ENCODE measurements at places on chromosomes 3 and 15.
A peak's percentile ranks its signal among the peaks of the same experiment; 100 is the strongest.

GRCh38 chr3:156718622-156719306 lies 44.4 kb downstream of the TIPARP start:
- DNase-seq: no peak

- DNase-seq: no peak
Measured at GRCh38 chr15:42710662-42711061, 26.3 kb downstream of the CDAN1 start.

GRCh38 chr3:20043396-20043795 lies 3.1 kb downstream of the KAT2B start:
- peak; percentile 82 for DNase-seq

GRCh38 chr3:127823426-127823857 lies 1.1 kb upstream of the MGLL start:
- no peak for DNase-seq

DNA sequence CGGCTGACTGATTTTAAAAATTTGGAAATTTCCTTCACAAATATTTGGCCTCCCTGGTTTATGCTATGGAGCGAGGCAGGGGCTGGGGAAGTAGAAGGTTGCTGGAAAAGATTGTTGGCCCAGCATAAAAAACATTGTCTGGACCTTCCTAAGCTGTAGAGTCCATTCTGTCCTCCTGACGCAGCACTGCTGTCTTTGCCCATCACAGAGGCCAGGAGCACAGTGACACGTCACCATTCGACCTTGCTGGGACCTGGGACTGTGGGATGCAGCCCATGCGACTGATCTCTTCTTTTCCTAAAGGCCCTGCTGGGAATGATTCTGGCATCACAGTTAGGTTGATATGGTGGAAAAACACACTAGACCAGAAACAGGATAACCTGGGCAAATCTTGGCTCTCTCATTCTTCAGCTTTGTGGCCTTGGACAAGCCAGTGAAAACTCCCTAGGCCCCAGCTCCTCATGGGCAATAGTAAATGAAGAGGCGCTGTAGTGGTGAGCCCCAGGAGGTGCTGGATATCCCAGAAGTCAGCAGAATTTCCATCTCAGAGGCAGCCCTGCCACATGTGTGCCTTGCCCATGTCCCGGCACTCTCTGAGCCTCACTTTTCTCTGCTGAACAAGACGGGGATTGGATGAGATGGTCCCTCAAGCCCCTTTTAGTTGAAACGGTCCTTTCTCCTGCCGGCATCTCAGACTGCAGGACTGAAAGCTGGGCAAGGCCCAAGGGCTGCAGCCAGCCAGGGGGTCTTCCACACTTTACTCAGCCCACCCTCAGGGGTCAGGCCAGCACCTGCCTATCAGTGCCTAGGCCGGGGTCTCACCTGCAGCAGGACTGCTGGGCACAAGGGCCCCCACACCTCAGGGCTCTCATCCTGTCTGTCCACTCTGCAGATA lies 69.6 kb downstream of the SENP2 start:
- no peak for DNase-seq

- no peak for DNase-seq
Measured at GRCh38 chr3:15329046-15330005, 3.1 kb downstream of the SH3BP5 start.

DNA sequence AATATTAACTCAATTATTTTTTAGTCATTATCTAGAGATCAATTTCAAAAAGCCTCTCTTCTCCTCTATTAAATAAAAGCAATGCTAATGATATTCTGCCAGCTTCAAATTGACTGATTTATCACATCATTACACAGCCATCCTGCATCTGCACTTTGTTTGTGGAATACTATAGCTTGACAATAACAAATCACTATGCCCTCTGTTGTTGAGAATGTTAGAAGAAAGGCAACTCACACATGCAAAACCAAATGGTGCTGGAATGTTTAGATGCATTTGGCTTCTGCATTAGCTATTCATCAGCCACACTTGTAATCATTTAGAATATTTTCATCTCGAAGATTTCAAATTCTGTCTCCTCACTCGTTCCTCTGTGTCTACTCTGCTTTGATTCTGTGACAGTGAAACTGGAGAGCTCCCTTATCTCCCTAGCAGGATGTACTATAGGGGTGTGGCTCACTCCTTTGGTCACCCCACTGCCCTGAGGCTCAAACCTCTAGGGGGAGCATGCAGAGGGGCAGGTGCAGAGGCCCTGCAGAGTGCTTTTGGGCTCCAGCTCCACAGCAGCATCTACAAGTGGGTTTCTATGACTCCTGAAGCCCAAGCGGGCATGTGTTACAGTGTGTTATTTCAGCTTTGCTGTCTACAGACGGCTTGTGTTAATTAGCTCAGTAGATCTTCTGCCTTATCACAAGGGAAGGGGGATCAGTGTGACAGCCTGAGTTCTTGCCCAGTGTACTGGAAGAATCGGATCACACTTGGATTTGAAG lies 454.1 kb upstream of the BCHE start:
- DNase-seq: no peak

DNA sequence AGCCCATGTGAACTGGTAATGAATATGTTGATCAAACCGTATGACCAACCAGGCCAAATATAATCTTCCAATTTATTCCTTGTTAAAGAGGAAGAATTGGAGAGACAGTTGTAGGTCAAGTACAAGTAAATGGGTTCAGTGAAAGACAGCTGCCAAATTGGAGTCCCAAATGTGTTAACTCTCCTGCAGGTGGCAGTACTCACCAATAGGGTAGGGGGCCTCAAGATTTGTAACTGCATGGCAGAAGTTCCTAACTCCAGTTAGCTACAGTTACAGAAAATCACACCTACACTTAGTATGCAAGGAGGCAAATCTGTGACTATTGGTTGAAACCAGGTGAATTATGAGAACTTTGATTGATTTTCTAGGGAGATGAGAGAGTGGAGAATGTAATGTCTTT lies 278.0 kb downstream of the ZBBX start:
- peak; percentile 29 for DNase-seq

DNA sequence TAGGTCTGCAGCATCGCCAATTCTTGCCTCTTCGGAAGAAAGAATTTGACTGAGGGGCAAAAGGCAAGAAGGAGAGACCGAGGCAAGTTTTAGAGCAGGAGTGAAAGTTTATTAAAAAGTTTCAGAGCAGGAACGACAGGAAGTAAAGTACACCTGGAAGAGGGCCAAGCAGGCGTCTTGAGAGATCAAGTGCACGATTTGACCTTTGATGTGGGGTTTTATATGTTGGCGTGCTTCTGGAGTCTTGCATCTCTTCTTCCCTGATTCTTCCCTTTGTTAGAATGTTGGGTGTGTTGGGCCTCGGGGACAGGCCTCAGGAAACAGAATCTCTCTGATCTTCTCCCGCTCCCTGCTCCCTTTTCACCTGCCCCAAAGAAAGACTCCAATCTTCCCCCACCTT lies 40.6 kb upstream of the FLNB start:
- no peak for DNase-seq

- DNase-seq: no peak
Measured at GRCh38 chr3:37094636-37095035, 79.7 kb downstream of the LRRFIP2 start.

DNA sequence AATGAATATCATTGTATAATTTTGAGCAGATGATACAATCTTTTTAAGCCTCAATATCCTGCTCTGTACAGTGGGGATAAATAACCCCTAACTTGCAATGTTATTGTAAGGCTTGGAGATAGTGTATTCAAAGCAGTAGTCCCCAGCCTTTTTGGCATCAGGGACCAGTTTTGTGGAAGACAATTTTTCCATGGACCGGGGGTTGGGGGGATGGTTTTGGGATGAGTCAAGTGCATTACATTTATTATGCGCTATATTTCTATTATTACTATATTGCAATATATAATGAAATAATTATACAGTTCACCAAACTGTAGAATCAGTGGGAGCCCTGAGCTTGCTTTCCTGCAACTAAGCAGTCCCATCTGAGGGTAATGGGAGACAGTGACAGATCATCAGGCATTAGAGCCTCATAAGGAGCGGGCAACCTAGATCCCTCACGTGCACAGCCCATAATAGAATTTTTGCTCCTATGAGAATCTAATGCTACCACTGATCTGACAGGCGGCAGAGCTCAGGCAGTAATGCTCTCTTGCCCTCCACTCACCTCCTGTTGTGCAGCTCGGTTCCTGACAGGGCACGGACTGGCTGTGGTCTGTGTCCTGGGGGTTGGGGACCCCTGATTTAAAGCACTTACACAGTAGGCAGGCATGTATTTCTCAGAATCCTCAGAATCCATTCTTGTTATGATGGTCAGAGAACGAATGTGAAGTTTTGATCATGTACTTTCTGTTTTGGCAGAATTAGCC lies 102.2 kb downstream of the PTPRG start:
- no peak for DNase-seq

- peak; percentile 86 for DNase-seq
Measured at GRCh38 chr15:31216215-31216911, 110.3 kb upstream of the KLF13 start.

- no peak for DNase-seq
Measured at GRCh38 chr3:128579927-128580326, 70.7 kb downstream of the RPN1 start.

All from suppressor macrophage treated with lipopolysaccharide for 1 hour (primary cell).